ENCODE measurements at places on chromosomes 4 and X.

GRCh38 chrX:71629467-71629866, 11.2 kb upstream of the CXCR3 start:
- DNase-seq, result no peak

DNA sequence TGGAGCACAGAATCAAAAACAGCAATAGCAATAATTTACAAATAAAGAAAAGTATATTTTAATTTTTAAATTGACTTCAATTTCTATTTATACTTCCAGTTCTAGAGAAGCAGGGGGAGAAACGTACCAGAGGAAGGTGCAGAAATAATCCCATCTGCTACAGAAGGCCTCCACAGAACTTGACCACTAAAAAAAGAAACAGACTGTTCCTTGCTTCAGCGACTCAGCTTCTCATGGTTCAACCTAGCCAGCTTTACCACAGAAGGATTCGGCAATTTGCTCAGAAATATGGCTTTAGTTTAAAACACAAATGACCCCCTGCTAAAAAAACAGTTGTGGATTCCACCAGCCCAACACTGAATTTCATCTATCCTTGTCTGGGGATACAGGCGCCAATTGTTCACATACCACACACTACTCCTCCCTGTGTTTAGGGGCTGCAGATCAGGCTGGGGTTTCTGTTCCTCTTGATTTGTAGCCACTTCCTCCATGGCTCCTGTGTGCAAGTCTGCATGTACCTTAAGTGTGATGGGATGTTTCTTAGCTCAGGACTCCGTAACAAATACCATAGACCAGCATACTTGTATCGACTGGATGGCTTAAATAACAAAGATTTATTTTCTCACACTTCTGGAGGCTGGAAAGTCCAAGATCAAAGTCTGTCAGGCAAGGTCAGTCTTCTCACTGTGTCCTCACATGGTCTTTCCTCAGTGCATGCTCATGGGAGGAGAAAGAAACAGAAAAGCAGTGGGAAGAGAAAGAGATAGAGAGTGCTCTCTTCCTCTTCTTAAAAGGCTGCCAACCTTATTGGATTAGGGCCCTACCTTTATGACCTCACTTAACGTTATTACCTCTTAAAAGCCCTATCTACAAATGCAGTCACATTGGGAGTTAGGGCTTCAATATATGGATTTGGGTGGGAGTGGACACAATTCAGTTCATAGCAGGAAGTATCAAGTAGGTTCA, 79.1 kb downstream of the AMOT start:
- DNase-seq, result no peak

DNA sequence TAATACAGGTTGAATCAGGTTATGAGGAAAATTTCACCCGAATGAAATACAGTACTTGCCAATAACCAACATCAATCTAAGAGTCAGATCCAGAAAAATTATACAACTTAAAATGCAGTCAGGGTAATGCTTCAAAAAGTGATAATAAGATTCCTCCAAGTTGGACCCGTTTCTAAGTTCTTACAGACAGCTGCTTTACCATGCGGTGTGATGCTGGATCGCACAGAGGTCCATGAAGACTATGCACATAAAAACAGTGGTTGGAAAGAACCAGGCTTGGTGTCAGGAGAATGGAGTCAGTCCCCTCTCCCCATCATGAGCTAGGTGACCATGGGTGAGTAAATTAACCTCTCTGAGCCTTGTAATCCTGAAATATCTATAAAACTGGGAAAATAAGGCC, 261.3 kb downstream of the QDPR start:
- DNase-seq, result no peak

GRCh38 chr4:151484396-151485102, 75.6 kb downstream of the FHIP1A start:
- no peak for DNase-seq

DNA sequence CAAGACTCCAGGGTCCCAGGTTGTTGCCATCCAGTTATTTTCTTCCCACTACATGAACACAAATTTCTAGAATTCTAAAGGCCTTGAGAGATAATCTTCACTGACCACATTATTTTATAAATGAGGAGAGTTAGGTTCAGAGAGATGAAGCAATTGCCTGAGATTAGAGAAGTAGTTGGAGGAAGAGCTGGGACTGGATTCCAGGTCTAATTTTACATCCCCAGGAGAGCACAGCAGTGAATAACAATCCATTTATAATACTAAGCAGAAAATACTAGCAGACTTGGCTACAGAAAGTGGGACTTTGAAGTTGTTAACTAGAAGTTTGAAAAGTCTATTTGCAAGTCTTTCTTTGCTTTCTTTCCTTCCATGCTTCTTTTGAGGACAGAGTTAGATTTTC, 231.3 kb upstream of the S100G start:
- no peak for DNase-seq

DNA sequence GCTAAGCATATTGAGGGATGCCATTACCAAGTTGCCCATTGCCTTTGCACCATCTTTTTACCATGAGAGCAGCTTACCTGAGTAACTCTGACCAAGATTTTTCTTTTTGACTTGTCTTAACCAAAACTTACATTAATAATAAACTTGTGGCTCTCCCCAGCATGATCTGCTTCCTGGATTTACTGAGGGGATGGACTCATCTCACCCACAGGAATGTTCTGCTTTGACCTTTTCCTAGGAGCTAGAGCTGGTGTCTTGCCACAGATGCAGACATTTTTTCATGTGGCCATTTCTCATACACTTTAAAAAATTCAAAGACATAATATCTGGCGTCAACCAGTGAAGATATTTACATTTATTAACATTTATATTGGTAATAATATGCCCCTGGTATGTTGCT, 79.2 kb upstream of the EFHC2 start:
- DNase-seq, result no peak

- DNase-seq, result no peak
These were observed 229.3 kb downstream of the ANKRD50 start for GRCh38 chr4:124483048-124483906.

DNA sequence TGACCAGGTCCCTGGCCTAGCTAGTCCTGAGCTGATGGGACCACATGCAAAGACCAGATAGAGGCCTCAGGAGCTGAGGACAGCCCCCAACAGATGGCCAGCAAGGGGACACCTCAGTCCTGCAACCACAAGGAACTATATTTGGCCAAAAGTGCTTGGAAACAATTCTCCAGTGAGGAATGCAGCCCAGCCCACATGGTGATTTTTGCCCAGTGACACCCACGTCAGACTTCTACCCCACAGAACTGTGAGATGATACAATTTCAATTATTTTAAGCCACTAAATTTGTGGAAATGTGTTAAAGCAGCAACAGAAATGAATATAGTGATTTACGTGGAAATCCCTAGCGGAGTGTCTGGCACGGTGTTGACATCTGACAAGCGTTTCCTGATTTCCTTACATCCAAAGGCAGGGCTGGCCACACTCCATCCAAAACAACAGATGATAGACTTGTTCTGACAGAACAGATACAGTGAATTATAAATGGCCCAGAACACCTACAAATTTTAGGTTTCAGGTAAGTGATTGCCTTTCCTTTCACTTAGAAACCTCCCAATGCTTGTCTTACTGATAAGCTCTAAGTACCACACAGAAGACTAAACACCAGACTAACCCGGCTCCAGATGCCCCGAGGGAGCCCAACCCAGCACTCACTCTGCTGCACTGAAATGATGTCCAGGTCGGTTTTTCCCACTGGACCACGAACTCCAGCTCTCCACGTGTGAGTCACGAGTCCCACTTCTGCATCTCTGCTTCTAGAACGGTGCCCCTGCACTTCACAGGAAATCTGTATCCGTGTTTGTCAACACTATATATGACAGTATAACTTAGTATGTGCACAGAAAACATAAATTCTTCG, 5.8 kb downstream of the AFAP1 start:
- no peak for DNase-seq

- no peak for DNase-seq
These were observed 40.2 kb downstream of the FHDC1 start for GRCh38 chr4:152976212-152976761.

DNA sequence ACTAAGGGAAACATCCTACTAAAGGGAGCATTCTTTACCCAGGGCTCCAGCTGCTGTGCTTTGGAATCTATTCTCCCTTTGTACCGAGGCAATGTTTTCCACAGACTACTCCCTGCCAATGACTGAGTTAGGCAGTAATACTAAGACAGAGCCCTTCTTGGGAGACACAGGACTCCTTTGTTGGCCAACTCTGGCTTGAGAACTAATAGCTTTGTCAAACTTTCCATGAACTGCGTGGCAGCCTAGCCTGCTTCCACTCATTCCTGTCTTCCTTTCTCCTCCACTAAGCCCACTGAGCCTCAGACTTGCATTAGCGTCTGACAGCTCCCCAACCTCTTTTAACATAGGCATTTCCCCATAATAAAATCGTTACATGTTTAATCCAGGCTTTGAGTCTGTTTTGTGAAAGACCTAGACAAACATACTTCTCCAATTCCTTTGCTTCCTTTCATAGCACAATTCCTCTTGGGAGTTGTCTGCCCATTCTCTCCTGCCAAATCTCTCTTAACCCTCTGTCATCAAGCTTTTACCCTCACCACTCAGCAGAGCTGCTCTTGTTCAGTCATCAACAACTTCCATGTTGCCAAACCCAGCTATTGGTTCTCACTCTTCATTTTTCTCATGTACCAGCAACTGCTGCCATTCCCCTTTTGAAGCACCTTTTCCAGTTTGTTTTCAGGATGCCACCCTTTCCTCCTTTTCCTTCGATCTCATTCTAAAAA, 300.3 kb upstream of the IGFBP7 start:
- peak; percentile 35 for DNase-seq

- DNase-seq, result no peak
These were observed 187.2 kb downstream of the SHOX start for GRCh38 chrX:817759-818300.

- no peak for DNase-seq
These were observed 281.7 kb downstream of the CHM start for GRCh38 chrX:85765651-85766050.

DNA sequence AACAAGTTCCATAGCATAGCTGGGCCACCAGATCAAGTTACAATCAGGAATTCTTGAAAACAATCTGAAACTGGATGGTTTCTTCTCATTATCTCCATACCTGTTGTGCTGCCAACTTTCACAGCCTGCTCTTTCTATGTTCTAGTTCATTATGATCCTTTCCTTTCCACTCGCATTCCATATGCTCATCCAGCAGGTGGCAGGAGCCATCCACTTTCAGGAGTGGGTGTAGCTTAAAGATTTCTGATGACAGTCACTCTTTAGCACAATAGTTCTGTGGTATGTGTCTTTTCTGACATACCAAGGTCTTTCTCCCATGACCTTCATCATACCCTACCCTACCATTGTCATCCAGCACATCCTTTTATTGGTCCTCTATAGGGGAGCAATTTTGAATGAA, 46.4 kb downstream of the PAGE2 start:
- no peak for DNase-seq

DNA sequence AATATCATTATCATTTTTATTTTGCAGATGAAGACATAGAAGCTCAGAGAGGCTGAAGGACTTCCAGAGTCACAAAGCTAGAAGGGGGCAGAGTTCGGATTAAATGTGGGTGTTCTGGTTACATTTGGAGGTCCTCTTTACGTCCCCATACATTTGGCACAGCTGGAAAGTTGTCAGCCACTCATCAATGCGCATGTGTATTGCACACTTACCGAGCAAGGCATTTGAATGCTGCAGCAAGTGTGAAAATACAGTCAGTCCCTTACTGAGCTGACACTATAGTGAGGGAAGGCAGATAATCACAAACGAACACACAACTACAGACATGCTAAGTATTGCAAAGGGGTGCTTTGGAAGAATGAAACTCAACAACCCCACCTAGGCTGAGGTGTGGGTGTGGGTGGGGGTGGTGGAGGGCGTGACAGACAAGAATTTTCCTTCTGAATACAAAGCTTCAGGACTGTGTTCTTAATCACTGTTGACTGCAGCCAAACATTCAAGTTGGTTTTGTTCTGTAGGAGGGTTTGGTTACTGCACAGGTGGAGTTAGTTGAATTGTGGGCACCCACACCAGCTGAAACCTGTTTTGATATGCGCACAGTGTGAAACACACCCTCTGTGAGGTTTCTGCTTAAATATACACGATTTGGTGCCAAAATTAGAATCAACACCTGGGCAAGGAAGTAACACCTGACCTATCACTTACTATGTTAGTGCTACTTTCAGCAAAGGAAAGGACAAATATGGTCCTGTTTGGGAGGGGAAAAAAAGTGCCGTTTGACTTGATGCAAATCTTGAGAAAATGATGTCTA, 72.4 kb downstream of the COQ2 start:
- no peak for DNase-seq

DNA sequence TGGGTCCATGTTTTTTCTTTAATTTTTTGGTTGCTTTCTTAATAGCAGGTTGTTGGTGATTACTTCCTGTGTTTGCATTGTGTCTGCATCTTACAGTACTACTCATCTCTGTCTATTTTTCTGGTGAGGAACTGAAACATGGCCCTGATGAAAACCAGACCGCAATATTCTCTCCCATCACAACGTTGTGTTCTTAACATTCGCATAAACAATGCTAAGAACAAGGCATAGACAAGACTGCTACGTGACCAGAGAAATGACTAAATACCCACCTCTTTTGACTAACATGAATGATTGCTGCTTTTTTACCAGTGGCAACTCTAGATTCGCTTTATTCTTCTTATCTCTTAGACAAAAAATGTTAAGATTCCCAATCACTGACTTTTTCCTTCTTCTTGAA, 179.1 kb downstream of the GC start:
- no peak for DNase-seq

- no peak for DNase-seq
These were observed at the start of gene MEPE for GRCh38 chr4:87832669-87833068. TSS of gene MEPE (plus strand) at chr4:87832969. CDS start at chr4:87834715, 1,746 bp downstream.

DNA sequence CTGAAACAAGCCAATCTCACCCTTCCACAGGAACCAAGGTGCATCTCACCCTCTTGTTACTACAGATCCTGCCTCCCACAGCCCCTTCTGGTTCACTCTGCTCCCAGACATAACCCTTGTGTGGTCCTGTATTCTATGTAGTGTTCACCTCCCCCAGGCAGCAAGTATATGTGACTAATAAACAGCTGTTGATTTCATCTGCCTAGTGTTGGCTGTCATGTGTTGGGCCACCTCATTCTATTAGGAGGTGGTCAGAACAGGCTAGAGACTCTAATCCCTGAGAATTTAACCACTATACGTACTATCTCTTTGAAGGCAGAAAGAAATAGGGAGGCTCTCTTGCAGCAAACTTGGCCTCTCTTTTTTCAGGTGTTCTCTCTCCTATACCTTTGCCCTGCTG, 134.3 kb upstream of the RPL34 start:
- DNase-seq, result no peak

DNA sequence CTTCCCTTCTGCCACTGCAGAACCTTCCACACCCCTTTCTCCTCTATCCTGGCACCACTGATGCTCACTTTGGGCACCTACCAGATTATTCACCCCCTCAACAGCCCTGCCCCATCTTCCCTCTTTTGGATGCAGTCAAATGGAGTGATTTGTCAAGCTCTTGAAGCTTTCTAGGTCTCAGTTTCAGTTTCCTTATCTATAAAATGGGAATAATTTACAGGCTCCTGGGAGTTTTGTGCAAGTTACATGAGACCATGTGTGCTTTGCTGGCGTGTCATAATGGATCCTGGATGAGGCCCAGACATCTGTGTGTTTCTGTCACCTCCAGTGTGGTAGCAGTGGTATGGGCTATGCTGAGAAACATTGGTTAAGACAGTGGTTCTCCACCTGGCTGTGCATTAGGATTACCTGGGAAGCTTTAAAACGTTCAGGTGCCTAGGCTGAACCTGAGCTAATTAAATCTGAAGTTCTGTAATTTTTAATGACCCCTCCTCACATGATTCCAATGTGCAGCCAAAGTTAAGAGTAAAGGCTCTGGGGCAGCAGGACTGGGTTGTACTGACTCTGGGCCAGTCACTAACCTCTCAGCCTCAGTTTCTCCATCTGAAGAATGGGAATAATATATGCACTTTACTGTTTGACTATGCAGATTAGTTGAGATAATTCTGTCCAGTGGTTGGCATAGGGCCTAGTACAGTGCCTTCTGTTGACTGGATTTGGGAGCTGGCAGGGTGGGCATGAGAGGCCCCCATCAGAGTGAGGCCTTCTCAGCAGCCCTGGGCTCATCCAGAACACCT, 6.8 kb upstream of the MGST2 start:
- DNase-seq, result no peak

Data from nucleus accumbens (tissue), 56 donors.